Activated gamma-delta T cell treated with Interleukin-2 at 50 U/mL for 16 hours (primary cell): ENCODE measurements at places on chromosomes 2 and 18.

- no peak for DNase-seq
Measured at GRCh38 chr2:170155022-170155722, 22.8 kb upstream of the MYO3B start.

DNA sequence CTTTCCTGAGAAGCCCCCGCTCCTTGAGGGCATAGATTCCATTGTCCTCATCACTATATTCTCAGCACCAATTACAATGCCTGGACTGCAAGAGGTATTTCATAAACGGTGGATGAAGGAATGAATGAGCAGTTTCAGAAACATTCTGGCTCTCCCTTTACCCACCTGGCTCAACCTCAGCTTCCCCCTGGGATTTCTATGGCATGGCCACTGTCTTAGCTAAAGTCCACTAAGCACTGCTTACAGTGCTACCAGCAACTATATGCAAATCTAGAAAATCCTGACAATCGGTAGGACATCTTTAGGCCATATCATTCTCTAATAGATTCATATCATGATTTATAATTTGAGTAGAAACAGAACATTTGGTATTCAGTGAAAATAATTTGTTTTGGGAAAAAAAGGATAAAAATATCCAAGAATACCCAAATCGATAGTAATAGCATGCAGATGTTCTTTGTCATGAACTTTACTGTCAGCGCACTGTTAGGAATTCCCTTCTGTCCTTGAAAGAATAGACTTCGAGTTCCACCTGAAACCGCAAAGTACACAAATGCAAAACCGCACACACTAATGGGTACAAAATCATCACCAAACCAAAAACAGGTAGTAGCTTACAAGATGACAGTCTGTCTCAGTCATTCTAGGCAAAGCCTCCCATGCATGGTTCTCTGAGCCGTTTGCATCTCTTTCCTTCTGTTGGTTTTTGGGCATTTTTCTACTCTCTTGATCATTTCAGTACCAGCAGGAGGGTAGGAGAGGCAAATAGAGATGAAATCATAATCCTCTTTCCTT is 303.6 kb upstream of the ID2 start:
- DNase-seq, result no peak

- peak; percentile 76 for DNase-seq
Measured at GRCh38 chr2:237923481-237924163, 43.2 kb upstream of the UBE2F start.

DNA sequence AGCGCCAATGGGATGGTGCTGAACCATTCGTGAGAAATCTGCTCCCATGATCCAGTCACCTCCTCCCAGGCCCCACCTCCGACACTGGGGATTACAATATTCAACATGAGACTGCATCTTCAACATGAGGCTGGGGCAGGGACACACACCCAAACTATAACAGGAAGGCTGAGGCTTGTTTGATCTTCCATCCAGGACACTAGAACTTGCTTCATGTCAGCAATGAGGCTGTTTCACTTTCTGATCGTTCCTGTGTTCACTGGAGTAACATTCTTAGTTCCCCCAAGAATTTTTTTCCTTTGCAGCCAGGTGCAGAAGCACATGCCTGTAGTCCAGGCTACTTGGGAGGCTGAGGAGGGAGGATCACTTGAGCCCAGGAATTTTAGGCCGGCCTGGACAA is 30.8 kb upstream of the SOX11 start:
- DNase-seq, result no peak

DNA sequence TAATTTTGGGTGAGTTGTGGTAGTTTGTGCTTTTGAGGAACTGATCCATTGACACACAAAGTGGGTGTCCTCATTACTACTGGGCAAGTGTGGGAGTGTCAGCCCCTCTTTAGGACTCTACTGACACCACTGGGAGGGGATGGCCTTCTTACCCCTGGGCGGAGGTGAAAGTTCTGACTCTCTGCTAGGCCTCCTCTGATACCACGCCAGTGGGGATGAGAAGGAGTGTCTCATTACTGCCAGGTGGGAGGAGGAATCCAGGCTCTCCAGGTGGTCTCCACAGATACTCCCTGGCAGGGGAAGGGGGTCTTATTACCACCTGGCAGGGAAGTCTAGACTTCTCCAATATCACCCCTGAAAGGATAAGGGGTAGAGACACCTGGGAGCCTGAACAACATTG is 9.1 kb downstream of the LCLAT1 start:
- DNase-seq, result no peak

DNA sequence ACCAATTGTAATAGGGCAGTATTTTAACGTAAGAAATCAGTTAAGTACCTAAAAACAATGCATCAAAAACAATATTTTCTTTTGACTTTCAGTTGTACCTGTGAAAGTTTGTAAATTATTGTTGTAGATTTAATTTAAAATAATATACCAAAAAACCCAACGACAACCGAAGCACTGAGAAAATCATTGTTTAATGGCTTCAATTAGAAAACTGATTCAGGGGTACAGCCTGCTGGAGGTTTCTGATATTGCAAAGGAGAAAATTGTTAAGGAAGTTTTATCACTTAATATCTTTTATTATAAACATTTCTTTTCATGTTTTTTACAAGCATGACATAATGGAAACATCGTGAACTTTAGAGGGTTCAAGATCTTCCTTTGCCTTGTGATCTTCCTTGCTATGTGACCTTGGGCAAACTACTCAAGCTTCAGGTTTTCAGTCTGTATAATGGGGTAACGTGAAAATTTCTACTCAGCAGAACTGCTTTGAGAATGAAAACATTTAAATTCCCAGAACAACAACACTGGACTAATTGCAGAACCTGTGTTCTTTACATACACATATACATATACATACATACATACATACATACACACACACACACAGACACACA is 76.3 kb upstream of the GLS start:
- no peak for DNase-seq
